Mucosa of gallbladder (tissue), 1 donor: ENCODE measurements at places on chromosomes 5 and 9. TPM values are rescaled to one million over a fixed set of nuclear protein-coding genes. Genes with fewer than 3 reads are reported as not detected.

DNA sequence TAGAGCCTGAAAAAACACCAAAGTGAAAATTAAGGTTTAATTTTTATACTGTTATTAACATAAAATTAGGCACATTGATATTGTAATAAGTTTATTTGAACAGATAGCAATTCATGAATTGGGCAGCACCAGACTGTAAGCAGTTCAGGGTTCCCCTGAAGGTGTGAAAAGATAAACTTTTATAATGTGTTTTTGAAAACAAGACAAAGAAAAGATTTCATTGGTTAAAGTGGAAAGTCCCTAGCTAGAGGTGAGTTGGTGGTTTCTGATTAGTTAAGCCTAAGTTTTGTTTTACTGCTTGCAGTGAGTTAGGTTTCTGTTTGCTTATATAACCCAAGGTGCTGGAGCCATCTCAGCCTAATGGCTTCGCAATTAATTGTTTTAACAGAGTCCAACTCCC lies 96.5 kb upstream of the RPS23 start:
- DNase-seq, result no peak

DNA sequence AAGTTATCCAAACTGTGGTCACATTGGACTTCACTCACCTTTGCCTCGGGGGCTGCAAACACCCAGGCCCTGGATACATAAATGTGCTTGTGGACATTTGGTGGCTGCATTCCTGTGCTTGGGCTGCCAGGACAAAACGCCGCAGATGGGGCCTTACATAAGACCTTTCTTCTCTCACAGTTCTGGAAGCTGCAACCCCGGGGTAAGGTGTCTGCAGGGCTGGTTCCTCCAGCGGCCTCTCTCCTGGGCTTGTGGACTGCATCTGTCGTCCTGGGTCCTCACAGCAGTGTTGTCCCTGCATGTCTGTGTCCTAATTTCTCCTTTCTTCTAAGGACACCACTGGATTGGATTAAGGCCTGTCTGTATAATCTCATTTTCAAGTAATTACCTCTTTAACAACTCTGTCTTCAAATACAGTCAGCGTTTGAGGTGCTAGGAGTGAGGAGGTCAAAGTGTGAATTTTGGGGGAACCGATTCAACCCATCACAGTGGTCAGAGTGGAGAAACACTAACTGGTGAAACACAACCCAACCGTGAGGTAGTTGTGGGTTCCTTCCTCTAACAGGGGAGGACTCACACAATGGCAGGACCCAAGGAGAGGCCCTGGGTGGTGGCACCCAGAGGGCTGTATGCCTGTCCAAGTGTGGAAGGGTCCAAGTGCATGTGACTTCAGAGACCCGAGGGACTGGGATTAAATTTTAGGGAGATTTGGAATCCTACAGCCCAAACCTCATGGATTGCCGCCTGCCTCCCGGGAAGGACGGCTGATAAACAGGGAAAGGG lies 415.6 kb downstream of the IRX2 start:
- DNase-seq, result no peak

GRCh38 chr9:91392435-91392834 lies 30.7 kb upstream of the AUH start:
- DNase-seq, result no peak

Gene TRPM3
- 9.2 TPM for total RNA-seq

- DNase-seq, result no peak
These were observed 17.0 kb upstream of the NDUFS4 start for GRCh38 chr5:53543401-53543800.

Gene BTNL3
- 0.09 TPM for total RNA-seq

GRCh38 chr9:5622016-5622415 lies 6.9 kb upstream of the RIC1 start:
- no peak for DNase-seq

- DNase-seq, result no peak
These were observed 651.8 kb downstream of the KIF4B start for GRCh38 chr5:155665361-155665760.

Gene MCC
- total RNA-seq, result 12.2 TPM

GRCh38 chr5:176956756-176957155 lies 49.8 kb downstream of the UIMC1 start:
- no peak for DNase-seq

Gene LPCAT1
- 119 TPM for total RNA-seq

GRCh38 chr5:73654171-73654811 lies 28.3 kb downstream of the ARHGEF28 start:
- no peak for DNase-seq

Gene PCDHB6
- 0.60 TPM for total RNA-seq

- DNase-seq, result peak; percentile 27
These were observed 220.6 kb downstream of the CTNND2 start for GRCh38 chr5:11683666-11684065.

Gene MED7
- total RNA-seq, result 11.2 TPM

GRCh38 chr9:136674786-136675349 lies 12.2 kb downstream of the EGFL7 start:
- DNase-seq, result no peak

Gene PDE6A
- total RNA-seq, result not detected

Gene CATSPER3
- 1.0 TPM for total RNA-seq

DNA sequence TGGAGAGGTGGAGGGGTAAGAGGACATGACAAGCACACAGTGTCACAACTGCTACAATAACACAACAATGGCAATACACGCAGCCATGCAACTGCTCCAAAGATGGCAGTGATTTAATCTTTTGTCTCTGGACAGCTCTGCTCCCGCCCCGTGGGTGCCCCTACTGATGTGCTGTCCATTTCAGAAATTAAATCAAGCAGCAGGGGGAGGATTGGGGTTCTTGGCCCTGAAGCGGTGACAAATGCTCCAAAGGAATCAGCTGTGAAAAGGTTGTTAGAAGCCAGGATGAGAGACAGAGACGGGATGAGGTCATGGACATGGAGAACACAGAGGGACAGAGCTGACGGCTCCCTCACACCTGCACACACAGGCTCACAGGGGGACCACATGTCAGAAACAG lies 22.6 kb downstream of the CNTFR start:
- DNase-seq, result no peak

DNA sequence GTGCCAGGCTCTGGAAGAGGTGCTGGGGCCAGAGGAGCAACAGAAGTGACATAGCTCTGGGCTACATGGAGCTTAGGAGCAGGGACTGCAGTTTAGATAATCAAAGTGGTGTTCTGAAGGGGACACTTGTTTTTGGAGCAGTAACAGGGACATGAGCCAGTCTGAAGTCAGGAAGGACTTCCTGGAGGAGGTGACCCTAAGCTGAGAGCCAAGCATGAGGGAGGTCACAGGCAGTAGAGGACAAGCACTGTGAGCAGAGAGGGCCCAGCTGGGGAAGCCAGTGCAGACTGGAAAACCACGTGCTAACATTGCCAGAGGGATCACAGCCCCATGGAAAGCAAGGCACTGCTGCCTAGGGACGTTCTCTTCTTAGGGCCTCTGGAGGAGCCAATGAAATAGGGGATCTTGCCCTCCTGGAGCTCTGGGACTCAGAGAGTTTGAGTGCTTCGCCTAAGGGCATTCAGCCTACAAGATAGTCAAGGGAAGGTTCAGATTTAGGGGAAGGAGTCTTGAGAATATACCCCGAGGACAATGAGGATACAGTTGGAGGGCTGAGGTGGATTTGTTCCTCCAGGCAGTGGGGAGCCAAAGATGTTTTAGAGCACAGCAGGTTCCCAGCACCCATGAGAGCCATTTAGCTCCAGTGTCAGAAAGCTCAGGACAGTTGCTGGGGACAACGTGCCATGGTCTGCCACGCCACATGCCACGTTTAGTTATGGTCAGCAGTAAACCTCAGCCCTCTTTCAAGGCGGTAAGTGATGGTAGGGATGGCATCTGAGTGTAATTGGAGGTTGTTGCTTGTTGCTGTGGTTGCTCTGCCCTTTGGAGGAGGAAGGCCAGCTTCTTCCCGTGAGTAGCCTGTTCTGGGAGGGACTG lies 40.5 kb upstream of the SH3PXD2B start:
- peak; percentile 9 for DNase-seq

DNA sequence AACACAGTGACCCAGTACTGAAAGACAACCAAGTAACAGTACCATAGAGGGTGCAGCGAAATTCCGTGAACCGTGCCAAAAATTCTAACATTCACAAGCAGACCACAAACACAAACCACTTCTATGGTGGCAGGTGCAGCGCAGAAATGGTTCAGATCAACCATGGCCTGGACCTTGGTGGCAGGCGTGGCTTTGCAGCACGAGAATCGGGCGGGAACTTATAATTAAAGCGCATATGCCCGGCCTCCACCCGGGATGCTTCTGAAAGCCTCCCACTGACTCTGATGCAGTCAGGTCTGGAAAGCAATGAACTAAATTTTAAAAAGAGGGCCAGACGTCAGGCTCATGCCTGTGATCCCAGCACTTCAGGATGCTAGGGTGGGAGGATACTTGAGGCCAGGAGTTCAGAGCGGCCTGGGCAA lies 68.0 kb upstream of the TBC1D9B start:
- no peak for DNase-seq

GRCh38 chr5:141623186-141623585 lies 4.4 kb upstream of the DIAPH1 start:
- DNase-seq, result no peak

DNA sequence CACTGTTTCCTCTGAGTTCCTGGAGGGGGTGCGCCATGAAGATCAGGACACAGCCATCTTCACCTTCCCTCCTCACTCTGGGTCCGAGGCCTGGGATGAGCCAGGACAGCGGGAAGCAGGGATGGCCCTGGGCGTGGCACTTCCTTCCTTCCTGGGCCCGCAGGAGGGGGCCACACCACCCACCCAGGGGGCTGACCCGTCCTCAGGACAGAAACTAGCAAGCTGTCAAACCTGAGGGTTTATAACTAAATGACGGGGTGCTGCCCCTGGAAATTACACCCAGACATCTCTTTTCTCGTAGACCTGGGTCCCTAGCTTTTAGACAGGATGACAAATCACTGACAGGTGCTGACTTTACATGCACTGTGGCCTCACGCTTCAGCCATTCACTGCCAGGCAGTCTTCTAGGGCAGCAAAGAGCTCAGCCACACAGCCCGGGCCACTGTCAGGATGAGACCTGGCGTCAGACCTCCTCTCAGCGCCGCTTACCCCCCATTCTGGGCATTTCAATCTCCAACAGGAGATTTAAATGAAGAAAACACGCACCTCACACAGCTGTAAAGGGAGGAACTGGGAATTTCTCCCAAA lies 8.1 kb downstream of the FCN2 start:
- no peak for DNase-seq

Gene ROPN1L
- total RNA-seq, result 0.26 TPM

DNA sequence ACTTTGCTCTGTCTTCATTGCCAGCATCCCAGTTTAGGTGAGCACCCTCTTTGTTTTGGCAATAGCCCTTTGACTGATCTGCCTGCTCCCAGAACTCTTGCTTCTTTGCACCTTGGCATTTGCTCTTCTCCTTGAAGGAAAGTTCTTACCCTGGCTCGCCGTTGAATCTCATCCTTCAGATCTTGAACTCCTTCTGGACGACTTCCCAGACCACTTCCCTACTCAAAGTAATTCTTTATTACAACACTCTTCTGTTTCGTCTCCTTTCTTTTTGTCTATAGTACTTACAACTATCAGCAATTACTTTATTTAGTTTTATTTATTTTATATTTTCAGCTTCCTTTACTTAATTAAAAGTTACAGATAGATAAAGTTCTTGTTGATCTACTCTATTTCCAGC lies 1510.1 kb downstream of the MAT2B start:
- DNase-seq, result no peak

DNA sequence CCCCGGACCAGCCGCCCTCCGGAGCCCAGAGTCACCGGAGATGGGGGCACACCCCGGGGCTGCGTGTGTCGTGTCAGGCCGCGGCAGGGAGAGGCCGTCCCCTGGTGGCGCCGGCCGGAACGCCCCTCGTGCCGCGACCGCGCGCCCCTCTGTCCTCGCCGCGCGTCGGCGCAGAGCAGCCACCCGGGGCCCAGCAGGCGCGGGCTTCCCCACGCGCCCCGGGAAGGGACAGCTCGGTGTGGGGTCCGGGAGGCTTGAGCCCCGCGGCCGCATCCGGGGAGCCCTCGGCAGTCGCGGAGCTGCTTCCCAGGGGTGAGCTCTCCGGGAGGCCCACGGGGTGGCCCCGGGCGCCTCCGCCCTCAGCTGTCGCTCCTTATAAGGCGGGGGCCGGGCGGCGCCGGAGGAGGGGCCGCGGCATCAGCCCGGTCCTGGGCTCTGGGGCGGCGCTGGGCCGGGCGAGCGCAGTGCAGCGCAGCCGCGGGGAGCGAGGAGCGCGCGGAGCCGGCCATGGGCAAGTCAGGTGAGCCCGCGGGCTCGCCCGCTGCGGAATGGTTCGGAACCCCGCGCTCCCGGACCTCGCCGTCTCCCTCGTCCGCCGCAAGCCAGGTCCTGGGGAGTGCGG lies at the start of gene GLIPR2:
Gene GLIPR2, plus strand, starts transcription at position 462 of the 622 bp plus-strand sequence. Its CDS starts 46 bp downstream, at position 508.
- DNase-seq, result peak; percentile 73

- no peak for DNase-seq
These were observed 109.7 kb downstream of the F2RL2 start for GRCh38 chr5:76513476-76513875.

DNA sequence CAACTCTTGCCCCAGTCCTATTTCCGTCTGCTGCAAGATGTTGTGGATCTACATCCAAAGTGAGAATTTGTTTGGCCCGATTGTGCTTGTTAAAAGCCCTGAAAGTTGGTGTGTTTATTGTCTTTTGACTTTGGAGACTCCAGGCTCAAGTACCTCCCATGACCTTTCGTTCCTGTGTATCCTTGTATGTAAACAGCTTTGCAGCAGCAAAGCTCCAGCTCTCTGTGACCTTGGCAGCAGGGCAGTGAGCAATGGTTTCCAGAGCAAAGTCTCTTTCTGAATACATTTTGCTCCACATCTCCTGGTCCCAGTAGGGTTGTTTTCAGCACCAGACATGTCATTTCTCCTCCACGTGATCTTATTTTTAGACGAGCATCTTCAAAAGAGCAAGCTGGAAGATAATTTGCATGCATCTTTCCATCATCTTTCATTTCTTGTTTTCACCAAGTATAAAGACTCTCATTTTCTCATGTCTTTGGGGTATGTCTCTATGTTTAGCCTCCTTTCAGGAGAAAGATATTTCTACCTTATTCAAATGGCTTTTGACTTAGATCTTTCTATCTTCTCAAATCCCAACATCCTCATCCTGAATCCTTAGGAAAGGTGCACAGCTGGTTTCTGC lies 68.1 kb upstream of the ERCC6L2 start:
- DNase-seq, result peak; percentile 30

Gene GFI1B
- 1.3 TPM for total RNA-seq

Gene ANKRD20A1
- 3.0 TPM for total RNA-seq

- DNase-seq, result no peak
These were observed 80.3 kb downstream of the SGCD start for GRCh38 chr5:156407251-156407650.

DNA sequence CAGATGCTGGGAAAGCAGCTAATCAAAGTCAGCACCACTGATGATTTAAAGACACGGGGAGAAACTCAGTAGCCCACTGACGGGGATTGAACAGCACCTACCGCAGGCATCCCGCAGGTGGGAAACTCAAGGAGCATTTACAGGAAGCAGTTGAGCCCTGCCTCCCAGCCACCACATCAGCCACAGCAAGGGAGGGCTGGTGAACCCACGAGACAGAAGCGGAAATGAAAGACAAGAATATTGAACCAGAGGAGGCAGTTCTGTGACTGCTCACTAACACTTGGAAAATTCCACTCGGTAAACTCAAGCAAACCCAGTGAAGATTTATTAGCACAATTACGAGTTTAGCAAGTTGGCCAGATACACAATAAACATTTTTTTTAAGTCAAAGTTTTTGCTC lies 10.6 kb upstream of the FAM163B start:
- DNase-seq, result peak; percentile 24
